ENCODE measurements at places on chromosomes 4 and X.

DNA sequence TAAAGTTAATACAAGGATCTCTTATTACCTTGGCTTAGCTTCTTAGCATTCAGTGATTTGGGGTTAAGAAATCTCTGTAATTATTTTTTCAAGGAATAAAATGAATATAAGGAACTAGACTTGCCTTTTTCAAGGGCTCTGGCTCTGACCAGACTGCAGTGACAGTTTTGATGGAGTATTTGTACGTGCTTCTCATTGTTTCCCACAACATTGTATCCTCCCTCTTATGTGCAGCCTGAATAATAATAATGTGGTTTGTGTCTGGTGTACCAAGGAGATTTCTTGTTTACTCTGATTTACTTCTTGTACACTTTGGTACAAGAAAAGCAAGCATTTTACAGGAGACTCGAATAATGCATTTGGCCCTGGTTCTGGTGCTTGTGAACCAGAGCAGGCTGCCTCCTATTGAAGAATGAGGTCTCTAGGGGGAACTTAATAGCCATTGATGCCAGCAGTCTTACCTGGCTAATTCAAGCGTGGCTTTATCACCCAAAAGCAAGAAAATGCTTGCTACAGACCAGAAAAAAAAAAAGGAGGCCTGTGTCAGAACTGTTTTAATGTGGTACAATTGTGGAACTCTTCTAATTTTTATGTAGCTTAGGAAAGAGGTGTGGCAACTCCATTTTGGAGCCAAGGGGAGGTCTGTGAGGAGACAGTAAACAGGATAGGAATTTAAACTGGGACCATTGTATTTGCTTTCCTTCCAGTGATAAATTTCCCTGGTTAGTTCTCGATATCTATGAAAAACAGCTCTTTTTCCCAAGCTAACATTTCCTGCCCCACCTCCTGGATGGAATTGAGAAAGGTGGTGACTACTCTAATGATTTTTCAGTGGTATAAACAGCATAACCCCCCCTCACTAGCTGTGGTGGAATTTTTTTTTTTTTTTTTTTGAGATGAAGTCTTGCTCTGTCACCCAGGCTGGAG, 5.6 kb downstream of the OTC start:
- no peak for DNase-seq

- DNase-seq = no peak
These were observed 164.1 kb downstream of the DEFB131A start for GRCh38 chr4:9608300-9608699.

DNA sequence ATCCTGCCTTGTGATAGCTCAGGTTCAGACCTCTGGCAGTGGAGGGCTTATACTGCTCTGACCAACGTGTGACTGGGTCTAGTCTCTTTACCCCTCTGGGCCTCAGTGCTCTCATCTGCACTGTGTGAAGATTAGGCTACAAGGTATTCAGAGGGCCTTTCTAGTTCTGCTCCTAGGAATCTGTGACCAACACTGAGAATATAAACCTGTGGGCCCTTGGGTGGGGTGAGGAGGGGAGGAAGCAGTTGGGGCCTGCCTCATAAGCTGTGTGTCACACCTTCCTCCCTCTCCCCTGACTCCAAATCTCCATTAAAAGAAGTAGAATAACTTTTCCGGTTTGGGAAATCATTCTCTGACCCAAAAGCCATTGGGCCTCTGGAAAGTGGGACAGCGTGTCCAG, 66.3 kb upstream of the MSN start:
- no peak for DNase-seq

GRCh38 chr4:155787113-155787710, 28.4 kb downstream of the GUCY1B1 start:
- peak; percentile 62 for DNase-seq

GRCh38 chrX:14073556-14073955, 43.9 kb upstream of the GEMIN8 start:
- peak; percentile 2 for DNase-seq

DNA sequence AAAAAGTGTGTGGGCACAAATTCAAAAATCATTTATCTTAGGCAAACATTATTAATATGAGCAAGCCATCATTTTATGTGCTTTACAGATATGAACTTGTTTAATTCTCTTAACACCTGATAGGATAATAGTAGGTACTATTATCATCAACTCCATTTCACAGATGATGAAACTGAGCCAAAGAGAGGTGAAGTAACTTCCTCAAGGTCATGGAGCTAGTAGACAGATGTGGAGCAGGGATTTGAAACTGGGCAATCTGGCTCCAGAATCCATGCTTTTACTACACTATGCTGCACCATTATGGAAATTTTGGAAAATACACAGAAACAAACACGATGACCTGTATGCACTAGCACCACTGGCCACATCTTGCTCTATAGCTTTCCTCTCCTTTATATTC, 1.0 kb upstream of the PIN4 start:
- no peak for DNase-seq

GRCh38 chr4:71860643-71861042, 76.8 kb upstream of the GC start:
- DNase-seq = no peak

GRCh38 chr4:34372815-34373214, 1871.5 kb downstream of the ARAP2 start:
- DNase-seq = no peak

- peak; percentile 48 for DNase-seq
These were observed 276.7 kb downstream of the GBA3 start for GRCh38 chr4:22969287-22969896.

GRCh38 chr4:61143461-61143860, 56.7 kb upstream of the ADGRL3 start:
- DNase-seq = no peak

- DNase-seq = no peak
These were observed 224.1 kb upstream of the GK2 start for GRCh38 chr4:79632114-79632513.

DNA sequence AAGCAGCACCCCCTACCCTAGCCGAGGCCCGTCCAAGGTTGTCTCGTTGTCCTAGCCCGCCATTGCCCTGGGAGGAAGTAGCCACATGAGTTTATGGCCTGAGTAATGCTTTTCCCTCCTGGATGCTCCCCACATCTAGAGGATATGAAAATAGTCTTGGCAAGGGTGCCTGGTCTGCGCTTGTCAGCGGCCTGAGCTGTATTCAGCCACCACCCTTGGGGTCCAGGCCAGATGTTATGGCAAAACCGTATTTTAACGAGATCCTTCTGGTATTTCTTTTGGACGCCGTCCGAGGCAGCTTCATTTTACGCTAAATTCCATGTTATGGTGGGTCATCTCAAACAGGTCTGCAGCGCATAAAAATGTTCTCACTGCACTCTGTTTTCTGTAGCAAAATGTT, 89.3 kb downstream of the GPR143 start:
- DNase-seq = peak; percentile 59

DNA sequence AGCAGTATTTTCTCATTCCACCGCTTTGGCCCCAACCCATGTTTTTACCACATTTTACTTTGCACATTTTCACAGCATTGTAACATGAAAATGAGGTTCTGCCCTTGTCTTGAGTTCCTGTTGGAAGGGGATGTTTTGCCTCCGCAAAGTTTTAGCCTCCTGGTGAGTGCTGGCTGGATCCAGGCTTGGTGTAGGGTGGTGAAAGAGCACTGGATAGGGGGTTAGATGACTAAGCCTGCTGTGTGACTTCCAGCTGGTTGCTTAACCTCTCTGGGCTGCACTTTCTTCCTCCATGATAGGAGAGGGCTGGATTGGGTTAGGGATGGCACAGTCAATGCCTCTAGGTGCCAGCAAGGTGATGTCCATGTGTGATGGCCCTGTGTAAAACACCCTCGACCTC, 28.9 kb downstream of the CYTL1 start:
- peak; percentile 86 for DNase-seq

- DNase-seq = no peak
These were observed 114.0 kb downstream of the CLCN5 start for GRCh38 chrX:50036426-50036825.

GRCh38 chrX:74063426-74064155, 240.4 kb upstream of the ZCCHC13 start:
- no peak for DNase-seq

DNA sequence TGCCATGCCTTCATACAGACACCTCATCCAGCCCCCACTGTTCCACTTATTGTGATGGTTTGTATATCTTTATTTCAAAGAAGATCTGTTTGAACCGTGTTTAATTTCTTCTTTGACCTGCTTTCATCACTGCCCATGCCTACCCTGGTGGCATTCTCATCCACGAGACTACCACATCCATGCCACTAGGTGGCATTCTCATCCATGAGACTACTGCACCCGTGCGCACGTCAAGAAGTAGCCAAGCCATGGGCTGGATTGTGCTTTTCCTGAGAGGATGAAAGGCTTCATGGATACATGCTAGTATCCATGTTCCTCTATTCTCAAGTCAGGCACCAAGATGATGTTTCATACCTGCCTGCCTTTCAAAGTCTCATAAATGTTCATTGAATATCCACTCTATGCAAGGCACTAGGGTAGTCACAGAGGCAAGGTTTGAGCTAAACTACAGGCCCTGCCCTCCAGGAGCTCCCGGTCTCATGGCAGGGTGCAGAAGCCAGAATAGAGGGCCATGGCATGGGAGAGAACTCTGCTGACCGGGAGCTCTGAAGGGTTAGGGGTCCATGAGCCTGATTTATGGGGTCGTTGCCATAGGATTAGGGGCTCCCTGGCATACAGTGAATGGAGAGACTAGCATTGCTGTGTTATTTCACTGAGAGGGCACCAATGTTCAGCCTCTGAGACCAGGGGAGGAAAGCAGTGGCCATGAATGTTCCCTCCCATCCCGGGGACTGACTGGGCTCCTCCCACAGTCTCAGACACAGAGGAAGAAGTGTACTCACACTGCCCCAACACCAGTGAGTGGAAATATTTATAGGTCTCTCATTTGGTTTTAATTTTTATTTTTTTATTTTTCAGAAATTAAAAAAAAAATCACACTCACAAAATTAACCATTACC, 24.8 kb upstream of the EOLA2 start:
- peak; percentile 63 for DNase-seq
